Osteocyte (in vitro differentiated cells): ENCODE measurements at places on chromosomes 12 and 14.

DNA sequence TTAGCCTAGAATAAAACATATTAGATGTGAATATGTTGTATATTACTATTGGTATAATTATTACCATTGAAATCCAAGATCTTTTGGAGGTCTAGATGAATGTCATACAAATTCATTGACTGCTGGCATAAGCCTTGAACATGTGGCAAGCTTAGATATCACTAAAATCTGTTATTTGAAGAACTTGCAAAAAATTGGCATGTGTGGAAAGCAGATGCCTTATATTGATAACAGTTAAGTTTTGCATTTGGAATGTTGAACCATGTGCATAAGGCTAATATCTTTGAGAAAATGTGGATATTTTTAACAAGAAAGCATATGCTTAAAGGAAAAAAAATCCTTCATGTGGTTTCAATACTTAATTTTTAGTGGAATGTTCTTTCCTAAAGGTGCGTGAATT, 203.6 kb upstream of the PRICKLE1 start:
- DNase-seq: no peak

DNA sequence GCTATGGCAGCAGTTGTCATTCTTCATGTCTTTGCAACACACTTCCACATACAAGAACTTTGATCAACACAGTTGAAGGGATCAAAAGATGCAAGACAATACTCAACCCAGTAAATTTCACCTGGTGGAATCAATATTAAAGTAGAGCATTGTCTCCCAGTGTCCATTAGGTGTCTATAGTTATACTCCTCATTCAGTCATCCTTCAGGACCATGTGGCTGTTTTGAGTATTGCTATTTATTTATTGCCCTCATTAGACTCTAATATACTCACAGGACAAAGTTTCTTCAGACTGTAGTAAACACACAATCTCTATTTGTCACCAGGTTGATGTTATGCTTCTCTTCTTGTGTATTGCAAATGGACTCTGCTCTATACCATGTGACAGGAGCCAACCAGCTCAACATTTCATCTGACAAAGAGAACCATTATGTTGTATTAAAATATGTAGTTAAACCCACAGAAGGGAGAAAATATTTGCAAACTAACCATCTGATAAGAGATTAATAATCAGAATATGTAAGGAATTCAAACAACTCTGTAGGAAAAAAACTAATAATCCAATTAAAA, 146.6 kb downstream of the TGFB3 start:
- no peak for DNase-seq

GRCh38 chr14:51147183-51147582, 52.3 kb upstream of the TRIM9 start:
- no peak for DNase-seq

GRCh38 chr12:122499991-122500684, 594 bp downstream of the ZCCHC8 start:
- DNase-seq: peak; percentile 87

GRCh38 chr12:132190012-132190755, 45.9 kb downstream of the NOC4L start:
- no peak for DNase-seq

DNA sequence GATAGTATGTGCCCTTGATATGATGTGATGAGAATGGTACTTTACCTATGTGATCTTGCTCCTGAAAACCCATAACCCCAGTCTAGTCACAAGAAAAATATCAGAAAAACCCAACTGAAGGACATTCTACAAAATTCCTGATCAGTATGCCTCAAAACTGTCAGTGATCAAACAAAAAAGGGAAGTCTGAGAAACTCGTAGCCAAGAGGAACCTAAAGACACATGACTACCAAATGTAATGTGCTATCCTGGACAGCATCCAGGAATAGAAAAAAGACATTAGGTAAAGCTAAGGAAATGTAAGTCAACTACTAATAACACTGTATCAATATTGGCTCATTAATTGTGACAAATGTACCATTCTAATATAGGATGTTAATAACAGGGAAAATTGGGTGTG, 4.1 kb upstream of the WIF1 start:
- DNase-seq: no peak

GRCh38 chr14:101239065-101239464, 322.2 kb upstream of the DIO3 start:
- no peak for DNase-seq

DNA sequence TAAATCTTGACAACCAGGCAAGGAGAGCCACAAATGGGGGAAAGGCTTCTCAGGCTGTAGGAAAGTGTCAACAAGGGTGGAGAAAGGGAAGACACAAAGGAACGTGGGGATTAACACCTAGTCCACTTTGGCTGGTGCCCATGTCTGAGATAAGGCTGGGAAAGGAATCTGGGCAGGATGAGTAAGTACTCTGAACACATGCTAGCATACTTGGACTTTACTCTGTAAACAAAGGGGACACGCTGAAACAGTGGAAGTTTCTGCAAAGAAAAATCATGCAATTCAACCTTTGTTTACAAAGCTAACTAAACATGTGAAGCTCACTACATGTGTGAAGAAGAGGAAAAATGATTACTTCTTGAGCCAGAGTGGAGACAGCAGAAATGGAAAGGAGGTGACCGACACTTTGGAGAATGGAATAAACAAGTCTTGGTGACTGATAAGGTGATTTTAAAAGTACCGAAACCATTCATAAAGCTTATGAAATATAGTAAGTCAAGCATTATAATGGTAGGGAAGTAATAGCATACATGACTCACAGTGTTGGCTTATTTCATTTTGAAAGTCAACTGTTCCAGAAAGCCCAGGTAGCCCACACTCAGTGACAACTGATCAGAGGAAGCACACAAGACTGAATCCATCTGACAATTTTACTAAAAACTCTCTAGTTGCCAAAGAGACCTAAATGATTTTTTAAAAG, 13.2 kb downstream of the CPNE8 start:
- no peak for DNase-seq

DNA sequence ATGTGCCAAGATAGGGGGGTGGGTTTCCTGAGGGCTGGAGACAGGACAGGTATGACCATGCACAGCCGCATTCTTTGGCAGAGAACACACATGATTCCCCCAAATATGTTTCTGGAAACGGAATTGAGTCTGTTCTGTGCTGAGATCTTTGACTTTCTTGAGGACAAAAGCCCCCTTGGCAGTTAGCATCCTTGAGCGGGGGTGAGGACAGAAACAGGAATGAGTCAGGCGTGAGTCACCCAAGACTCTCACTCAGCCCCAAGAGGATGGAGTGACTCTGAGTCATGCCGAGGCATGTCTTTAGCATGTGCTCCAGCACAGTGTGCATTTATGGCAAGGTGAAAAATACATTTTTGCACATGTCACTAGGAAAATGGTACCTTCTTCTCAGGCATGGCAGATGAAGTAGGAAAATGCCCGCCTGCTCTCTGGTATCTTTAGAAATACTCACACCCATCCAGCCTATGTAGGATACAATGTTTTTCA, 52.1 kb downstream of the DAD1 start:
- DNase-seq: no peak

- DNase-seq: no peak
Observed at GRCh38 chr12:91777268-91777992, 368.2 kb downstream of the BTG1 start.

GRCh38 chr14:22610931-22611330, 12.8 kb downstream of the ABHD4 start:
- DNase-seq: no peak

DNA sequence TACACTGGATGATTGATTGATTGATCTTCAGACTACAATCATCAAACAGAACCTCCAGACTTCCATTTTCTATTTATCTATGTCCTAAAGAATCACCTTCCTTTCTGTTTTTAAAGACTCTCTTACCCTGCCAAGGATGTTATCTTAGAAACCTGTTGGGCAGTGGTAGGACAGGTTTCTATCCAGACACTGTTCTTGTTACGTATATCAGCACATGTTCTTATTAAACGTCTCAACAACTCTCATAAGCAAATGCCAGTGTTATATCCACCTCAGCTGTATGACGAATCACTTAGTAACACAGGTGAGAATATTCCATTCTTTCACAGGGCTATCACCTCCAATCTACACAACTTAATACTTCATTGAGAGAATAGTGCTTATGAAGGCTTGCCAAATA, 40.2 kb upstream of the RPL10L start:
- no peak for DNase-seq

DNA sequence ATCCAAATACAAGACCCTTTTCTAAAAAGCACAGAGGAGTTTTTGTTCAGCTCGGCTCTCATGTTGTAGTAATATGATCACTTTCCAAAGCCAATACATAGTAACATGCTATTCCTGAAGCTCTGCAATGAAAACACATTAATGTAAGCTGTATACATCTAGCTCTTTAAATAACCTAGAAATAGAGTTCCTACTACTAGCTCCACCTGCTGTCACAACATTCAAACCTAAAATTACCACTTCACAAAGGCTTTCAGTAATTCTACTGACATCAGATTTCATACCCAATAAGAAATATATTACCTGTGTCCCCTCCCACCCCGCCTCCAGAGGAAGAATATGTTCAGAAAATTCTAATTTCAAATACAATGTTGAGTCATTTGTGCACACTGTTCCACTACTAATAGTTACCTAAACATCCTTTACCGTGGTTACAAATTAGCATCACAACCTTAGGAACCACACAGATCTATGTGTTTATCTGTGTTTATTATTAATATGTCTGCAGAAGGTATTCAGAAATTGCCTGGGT, 17.8 kb downstream of the EFCAB11 start:
- no peak for DNase-seq

- DNase-seq: no peak
Observed at GRCh38 chr12:120651821-120652220, 11.4 kb downstream of the CABP1 start.

DNA sequence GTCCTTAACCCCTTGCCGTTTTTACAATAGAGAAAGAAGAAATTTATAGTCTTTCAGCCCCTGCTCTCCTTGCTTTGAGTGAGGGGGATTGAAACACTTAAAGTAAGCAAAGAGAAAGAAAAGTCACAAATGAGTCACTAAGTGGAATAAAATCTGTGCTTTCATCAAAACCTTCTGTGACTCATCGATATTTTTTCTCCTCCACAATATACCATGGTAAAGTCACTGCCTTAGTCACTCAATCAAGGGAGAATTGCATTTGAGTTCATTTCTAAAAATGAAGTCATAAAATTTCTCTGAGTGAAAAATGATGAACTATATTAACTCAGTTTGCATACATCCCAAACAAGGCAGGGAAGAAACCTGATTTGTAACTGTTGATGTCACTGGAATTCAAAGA, 470.3 kb downstream of the FOXG1 start:
- no peak for DNase-seq

DNA sequence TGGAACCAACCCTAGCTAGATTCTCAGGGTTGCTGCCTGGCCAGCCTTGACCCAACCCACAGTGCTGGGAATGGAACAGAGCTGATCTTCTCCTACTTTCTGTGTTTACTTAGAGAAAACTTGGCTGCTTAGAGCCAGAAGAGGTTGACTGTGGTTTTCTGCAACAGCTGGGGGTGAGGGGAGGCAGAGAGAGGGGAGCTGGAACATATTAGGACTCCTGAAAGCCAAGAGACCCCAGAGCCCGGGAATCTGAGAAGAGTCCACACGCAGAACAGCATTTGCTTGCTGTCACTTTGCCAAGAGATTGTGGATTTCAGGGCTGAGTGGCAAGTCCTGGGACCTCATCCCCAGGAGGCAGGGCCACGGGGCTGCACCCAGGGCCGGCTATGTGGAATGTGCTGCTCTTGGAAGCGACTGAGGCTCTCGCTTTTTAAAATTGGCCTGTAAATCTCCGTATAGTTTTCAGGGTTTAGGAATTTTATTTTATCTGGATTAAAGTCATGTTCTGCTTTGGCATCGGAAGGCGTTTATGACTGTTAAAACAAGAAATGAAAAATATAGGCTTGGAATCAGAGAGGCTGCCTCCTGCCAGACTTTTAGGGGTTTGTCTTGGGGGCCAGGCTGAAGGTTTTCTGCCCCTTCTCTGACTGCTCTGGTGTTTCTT, 22.3 kb upstream of the MED13L start:
- no peak for DNase-seq

- DNase-seq: no peak
Observed at GRCh38 chr12:74537126-74537706, 419 bp upstream of the ATXN7L3B start.

- DNase-seq: no peak
Observed at GRCh38 chr14:30600922-30601918, 20.9 kb upstream of the SCFD1 start.

DNA sequence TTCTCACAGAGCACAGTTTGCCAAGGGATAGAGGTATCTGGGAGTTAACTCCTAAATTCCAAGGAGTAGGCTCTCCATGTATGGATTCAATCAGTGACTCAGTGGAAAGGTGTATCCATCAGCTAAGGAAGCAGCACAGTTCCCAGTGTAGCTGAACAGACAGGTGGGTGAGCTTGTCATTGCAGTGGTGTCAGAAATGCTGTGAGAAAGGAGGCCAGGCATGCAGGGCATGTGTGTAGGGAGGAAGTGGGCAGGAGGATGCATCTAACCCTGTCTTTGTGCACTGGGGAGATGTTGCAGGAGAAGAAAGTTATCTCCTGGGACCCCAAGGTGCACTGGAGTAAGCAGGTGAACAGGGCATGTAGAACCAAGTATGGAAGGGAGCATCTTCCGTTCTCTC, 539.0 kb downstream of the VRK1 start:
- DNase-seq: no peak

DNA sequence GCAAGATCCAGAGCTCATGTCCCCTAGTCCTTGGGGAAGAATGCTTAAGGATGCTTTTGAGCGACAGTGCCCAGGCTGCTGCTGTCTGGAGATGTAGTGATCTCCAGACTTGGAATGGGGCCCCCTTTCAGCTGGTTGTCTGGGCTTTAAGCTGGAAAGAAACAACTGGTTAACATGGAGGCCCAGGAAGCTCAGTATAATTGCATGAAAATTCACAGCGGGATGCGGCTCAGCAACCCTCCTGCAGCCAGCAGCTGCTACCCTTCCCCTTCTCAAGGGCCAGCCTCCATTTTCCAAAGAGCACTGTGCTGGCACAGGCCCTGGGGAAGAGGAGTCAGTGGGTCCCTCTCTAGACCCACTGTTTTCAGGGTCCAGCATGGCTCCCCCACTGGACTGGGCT, 26.3 kb downstream of the RAB35 start:
- no peak for DNase-seq

GRCh38 chr12:131151558-131152345, 198.0 kb downstream of the ADGRD1 start:
- DNase-seq: peak; percentile 51

- no peak for DNase-seq
Observed at GRCh38 chr14:68788275-68788995, 4.4 kb downstream of the ZFP36L1 start.

- no peak for DNase-seq
Observed at GRCh38 chr12:125340791-125341190, 275.6 kb downstream of the AACS start.
